ENCODE measurements at places on chromosomes 7 and 10.

DNA sequence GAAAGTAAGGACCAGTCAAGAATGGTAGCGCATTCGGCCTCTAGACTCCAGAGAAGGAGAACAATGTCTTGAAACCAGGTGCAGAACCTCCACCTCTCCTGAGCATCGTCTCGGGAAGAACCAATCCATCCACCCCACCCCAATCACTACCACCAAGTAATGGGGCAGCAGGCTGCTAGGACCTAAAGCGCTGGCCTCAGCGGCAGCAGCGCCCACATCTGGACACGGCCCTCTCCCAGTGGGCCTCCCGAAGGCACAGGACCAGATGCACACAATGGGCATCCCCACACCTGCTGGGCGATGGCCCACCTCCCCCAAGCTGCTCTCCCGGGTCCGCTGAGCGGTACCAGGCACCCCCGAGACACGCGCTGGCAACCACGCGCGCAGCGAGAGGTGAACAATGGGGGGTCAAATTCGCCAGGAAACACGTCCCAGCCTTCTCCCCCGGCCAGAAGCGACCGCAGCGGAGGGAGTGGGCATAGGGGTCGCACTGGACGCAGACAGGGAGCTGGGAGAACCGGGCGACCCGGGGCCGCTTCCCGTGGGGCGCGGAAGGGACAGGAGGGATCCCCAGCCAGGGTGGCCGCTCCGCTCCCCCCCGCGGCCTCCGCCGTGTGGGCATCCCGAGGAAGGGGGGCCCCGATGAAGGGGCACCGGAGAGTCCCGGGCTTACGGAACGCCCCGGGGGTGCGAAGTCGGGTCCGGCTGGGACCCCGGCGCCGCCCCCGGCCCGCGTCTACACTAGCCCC lies 506 bp downstream of the CTTNBP2 start:
- DNase-seq = no peak

- DNase-seq = no peak
Observed at GRCh38 chr7:111223802-111224253, 132.9 kb downstream of the LRRN3 start.

DNA sequence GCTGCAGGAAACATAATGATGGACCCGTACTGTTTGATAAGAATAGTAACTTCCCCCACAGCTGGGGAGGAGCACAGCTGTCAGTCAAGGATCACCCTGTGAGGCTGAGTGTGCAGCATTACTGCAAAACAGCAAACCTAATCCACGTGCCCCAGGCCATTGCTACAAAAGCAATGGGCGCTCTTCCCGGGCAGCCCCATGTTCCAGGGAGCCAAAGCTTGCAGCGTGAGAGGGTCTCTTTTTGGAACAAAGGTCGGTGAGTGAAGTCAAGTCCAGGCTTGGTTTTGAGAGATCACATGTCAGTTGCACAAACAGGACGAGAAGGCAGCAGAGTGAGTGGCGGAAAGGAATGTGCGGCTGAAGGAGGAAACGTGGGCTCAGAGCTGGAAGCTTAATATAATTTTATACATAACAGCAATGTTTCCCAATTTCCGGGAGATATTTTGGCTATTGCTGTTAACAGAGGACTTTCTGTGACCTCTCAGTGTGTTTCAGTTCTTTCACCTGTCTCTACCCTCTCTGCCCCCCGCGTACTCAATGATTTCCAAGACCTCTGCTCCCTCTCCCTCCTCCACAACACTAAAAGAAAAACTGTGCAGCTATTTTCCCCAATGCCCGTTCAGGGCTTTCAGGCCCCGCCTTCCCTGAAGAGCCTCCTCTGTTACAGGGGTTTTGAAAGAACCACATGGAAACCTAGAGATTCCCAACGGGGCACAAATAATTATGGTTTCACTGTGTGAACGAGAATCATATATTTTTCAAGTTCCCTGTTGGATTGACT lies 128.9 kb downstream of the MTPAP start:
- DNase-seq = no peak

- DNase-seq = no peak
Observed at GRCh38 chr10:86137561-86137960, 229.0 kb downstream of the GRID1 start.

- DNase-seq = peak; percentile 4
Observed at GRCh38 chr10:42866115-42866995, 83.8 kb downstream of the BMS1 start.

DNA sequence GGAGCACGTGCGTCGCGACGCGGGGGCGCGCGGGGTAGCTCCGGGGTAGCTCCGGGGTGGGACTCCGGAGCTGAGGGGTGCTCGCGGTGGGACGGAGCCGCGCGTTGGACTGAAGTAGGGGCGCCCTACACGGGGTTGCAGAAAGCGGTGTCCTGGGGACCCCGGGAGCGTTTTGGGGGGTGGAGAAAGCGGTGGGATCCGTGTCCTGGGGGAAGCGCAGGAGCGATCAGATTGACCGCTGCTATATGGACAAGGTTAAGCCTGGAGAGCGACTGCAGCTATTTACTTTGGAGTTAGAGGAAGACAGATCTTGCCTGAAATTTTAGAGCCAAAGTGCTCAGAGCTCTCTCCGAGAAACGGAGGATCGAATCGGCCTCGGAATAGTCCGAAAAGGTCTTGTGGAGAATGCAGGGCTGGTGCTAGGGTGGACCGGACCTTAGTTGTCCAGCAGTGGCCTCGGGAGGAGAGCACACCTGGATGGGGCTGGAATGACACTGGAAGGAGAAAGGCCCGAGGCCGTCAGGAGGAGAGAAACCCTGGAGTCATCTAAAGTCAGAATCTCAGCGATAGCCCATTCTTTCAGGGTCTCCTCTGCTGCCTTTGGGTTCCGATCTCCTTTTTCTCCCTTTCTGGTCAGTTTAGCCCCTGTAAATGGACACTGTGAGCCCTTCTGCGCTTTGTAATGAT lies 564 bp downstream of the PDSS1 start:
- DNase-seq = no peak

GRCh38 chr7:101125989-101126650 lies 784 bp upstream of the SERPINE1 start:
- no peak for DNase-seq

DNA sequence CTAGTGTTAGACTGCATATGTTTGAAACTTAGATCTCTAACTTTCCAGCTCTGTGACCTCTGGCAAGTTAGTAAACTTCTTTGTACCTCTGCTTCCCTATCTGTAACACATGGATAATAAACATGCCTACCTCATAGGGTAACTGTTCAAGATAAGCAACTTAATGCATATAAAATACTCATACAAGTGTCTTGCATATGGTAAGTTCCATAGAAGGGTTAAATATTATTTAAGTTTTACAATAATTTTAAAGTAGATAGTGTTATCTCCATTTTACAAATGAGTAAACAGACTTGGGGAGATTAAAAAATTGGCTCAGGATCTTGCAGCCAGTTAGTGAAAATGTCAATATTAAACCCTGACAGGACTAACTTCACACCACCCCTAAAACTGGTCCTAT lies 30.1 kb upstream of the CD36 start:
- no peak for DNase-seq

DNA sequence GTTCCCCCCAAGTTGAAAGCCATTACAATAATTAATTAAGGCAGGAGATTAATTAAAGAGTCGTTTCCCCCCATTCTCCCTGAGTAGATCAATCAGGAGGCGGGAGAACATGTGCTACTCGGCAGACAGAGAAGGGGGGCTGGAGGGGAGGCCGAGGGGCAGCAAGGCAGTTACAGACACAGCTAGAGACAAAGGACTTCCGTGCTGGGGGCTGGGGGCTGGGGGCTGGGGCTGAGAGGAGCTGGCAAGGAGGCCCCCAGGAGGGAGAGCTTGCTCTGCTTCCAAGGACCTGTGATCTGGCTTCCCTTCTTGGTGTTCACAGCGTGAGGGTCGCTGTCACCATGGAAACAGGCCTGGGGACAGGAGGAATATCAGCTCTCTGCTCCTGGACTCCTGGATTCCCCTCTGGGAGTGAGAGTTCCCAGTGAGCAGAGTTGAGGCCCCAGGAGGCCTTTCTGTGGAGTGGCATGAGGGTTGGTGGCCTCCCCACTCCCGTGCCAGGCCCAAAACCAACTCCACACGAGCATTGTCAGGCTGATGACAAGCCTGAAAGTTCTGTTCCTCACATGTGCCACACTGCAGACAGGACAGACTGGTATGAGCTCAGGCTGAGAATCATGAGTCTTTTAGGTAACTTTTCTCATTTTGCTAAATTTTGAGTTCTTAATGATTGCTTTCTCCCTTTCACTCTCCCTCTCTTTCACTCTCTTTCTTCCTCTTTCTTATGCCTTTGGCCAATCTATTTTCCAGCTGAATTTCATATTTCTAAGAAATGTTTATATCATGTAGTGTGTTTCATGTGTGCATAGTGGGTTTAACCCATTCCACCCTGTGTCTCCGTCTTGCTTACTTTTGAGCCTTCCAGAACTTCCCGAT lies 16.4 kb downstream of the FAM241B start:
- DNase-seq = no peak

DNA sequence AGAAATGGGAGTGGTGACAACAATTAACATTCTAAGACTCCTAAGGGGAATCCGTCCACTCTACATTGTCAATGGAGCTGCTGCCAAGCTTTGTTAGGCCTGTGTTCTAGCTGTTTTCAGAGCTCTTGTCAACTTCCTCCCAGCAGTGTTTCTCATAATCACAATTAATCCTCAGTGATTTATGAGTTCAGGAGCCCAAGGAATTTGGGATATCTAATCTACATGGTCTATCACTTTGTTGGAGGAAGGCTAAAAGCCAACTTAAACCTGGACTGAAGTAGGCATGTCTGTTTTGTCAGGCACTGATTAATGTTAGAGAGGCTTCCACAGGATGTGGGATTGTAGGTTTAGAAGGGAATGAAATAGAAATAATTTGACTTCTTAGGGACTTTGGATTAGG lies 10.2 kb upstream of the OR2F2 start:
- no peak for DNase-seq

DNA sequence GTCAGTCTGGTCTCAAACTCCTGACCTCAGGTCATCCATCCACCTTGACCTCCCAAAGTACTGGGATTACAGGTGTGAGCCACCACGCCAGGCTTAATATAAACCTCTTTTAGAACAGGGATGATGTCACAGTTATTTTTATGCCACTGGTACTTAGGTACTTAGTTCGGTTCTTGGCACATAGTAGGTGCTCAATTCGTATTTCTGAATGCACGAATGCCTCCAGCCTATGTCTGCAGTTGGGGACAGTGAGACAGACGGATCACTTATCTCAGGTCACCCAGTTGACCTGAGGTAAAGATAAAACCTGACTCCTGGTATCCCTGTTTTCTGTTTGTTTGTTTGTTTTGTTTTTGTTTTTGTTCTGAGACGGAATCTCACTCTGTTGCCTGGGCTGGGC lies 6.1 kb upstream of the NAT16 start:
- no peak for DNase-seq

GRCh38 chr10:96502561-96503282 lies 11.0 kb downstream of the TLL2 start:
- no peak for DNase-seq

- DNase-seq = no peak
Observed at GRCh38 chr10:78199759-78200158, 166.1 kb downstream of the RPS24 start.

DNA sequence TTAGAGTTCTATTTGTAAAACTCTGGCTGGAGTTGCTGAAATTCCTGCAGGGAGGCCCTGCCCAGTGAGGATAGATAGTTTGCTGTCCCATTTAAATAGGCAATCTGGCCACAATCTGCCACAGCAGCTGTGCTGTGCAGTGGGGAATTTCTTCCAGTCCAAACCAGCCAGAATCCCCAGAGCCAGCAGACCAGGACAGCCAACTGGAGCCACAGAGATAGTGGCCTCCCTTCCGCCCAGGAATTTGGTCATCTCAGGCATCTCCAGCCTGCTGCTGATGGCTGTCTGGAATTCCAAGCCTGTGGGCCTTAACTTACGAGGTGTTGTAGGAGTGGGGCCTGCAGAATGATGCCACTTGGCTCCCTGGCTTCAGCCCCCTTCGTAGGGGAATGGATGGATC lies 643.4 kb downstream of the DNAJB9 start:
- no peak for DNase-seq

DNA sequence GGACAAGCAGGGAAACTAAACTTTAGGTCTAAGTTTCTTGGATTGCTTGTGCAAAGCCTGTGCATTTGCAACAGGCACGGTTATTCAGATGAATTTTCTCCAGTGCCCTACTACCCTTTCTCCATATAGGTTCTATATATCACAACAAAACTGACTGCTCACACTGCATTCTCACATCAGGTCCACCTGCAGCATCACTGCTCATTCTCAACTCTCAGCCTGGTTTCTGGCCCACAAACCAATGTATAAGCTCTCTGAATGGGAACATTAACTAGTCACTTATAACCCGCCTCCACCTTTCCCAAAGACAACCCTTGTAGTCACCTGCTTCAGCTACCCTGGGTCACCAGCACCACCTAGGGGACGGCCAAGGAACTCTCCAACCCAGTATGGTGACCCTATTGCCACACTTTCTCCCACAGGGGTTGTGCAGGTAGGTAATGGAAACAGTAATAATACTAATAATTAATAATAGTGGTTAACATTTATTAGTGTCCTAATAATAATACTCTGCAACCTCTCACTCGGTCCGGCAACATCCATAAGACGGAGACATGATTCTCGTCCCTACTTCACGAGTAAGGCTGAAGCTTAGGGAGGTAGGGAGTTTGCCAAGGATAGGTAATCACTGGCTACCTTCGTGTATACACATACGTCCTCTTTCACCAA lies 97.3 kb downstream of the CLEC2L start:
- DNase-seq = no peak

DNA sequence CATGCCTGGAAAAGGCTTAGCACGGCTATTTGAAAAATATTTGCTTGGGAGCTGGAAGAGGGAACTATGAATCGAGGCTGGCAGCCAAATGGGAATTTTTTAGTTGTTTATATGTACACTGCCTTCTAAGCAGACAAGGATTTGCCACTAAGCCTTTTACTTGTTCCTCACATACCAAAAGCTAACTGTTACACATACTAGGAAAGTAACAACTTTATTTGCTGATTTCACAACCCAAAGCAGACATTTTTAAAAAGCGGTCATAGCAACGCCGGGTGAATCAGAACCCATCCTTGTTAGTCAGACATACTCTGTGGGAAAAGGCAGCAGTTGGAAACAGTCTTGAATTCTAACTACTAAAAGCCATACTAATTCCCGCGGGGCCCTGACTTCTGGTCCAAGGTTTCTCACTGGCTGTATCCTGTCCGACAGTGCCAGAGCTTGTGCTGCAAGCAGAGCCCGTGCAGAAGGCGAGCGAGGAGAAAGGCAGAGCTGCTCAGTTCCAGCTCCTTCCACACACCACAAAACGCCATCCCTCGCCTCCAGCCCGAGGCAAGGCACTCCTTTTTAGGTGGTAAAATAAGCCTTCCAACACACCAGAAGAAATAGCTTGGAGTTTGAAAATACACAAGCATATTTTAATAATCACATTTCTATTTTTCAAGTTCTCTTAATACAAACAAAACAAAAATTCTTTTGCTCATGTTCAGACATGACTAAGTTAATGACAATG lies 89.2 kb downstream of the RNF216 start:
- DNase-seq = no peak

GRCh38 chr10:86304436-86304835 lies 62.2 kb downstream of the GRID1 start:
- no peak for DNase-seq

GRCh38 chr7:50206453-50207250 lies 97.9 kb upstream of the IKZF1 start:
- DNase-seq = peak; percentile 58

GRCh38 chr10:104349623-104350126 lies 4.0 kb upstream of the CFAP58 start:
- no peak for DNase-seq
